ENCODE measurements at places on chromosomes 3 and 15. TPM values are rescaled to one million over a fixed set of nuclear protein-coding genes. Genes with fewer than 3 reads are reported as not detected.

ST6GAL1 gene
- total RNA-seq = 47.4 TPM

FAM131A gene
- 30.9 TPM for total RNA-seq

ASB14 gene
- total RNA-seq = not detected

WDR72 gene
- total RNA-seq = not detected

Data from epithelial cell of umbilical artery (primary cell).